ENCODE measurements at places on chromosomes 3 and 15.

- no peak for DNase-seq
These were observed 106.7 kb downstream of the ZNF621 start for GRCh38 chr3:40631341-40631995.

DNA sequence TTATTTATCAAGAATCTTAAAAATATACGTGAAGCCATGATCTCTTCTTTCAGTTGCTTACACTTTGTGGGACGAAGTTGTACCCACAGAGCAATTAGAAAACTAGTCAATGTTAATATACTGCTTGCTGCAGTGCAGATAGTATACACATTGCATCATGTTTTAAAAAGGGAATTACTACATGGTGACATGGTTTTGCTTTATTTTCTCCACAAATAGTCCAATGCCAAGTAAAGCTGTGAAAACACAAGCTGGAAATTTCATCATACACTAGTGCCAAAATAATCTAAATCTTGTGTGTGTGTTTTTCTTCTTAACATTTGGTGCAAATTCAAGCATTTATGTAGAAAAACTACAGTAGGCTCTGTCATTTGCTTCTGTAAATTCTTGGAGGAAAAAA, 233.0 kb downstream of the EPHA3 start:
- no peak for DNase-seq

DNA sequence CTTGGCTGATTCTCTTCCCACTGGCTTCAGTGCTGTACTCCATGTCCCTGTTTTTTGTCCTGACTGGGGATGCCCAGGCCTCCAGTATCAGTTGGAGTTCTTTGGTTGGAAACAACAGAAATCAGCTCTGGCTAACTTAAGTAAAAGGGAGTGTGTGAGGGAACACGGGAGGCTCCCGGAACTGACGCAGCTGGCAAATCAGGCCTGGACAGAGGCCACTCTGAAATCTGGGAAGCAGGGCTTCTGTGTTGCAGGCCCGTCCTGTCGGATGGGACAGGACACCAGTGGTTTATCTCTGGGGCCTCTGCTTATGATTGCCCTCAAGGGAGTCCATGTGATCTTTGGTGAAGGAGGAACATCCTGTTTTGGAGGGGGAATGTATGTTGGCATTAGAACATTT, 124.3 kb downstream of the CHCHD6 start:
- no peak for DNase-seq

GRCh38 chr3:33887478-33887877, 89.0 kb downstream of the PDCD6IP start:
- DNase-seq: no peak

DNA sequence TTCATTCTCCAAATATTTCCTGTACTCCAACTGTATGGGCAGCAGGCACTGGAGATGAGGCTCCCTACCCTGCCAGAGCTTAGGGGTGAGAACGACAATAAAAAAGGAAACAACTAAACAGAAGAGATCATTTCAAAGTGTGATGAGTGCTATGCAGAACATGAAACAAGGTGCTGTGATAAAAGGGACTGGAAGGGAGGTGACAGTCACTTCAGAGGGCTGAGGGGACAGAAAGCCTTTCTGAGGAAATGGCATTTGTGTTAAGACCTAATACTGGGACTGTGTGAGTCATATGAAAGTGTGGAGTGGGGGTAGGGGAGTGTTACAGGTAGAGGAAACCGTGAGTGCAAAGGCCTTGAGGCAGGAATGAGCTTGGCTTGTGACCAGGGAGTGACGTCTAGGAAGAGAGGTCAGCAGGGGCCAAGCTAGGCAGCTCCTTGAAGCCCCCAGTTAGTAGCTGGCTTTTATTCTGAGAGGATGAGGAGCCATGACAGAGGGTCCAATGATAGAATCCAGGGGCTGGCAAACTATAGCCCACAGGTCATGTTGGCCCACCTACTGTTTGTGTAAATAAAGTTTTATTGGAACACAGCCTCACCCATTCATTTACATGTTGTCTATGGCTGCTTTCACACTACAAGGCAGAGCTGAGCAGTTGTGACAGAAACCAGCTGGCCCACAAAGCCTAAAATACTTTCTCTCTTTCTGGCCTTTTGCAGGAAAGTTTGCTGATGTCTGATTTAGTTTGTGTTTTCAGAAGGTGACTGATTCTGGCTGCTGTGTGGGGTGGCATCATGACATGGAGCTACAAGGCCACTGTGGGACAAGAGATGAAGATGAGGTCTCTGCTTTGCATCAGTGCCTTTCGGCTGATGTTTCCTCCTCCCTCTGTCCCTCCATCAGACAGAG, 56.6 kb downstream of the LSM3 start:
- DNase-seq: no peak

DNA sequence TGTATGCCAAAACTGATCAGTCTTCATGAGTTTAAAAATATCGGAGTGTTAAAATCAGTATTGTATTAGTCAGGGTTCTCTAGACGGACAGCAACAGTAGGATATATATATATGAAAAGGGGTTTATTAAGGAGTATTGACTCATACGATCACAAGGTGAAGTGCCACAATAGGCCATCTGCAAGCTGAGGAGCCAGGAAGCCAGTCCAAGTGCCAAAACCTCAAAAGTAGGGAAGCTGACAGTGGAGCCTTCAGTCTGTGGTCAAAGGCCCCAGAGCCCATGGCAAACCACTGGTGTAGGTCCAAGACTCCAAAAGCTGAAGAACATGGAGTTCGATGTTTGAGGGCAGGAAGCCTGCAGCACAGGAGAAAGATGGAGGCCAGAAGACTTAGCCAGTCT, 391.0 kb upstream of the CADM2 start:
- DNase-seq: no peak

DNA sequence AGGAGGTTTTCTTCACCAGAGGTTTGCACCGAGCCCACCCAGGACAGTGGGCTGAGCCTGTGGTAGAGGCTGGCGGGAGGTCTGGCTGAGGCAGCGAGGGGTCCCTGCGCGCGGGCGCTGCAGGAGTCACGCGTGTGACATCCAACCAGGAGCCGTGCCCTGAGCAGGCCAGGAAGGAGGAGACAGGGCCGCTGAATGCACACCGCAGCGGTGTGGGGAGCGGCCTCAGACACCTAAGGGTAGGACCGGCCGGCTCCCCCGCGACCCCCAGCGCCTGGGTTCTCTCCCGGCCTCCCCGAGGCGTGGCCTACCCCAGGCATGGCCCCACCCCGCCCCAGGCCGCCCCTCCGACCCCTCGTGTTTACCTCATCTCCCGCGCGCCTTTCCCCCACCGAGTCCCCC, 412 bp downstream of the SLC41A3 start:
- DNase-seq: no peak

DNA sequence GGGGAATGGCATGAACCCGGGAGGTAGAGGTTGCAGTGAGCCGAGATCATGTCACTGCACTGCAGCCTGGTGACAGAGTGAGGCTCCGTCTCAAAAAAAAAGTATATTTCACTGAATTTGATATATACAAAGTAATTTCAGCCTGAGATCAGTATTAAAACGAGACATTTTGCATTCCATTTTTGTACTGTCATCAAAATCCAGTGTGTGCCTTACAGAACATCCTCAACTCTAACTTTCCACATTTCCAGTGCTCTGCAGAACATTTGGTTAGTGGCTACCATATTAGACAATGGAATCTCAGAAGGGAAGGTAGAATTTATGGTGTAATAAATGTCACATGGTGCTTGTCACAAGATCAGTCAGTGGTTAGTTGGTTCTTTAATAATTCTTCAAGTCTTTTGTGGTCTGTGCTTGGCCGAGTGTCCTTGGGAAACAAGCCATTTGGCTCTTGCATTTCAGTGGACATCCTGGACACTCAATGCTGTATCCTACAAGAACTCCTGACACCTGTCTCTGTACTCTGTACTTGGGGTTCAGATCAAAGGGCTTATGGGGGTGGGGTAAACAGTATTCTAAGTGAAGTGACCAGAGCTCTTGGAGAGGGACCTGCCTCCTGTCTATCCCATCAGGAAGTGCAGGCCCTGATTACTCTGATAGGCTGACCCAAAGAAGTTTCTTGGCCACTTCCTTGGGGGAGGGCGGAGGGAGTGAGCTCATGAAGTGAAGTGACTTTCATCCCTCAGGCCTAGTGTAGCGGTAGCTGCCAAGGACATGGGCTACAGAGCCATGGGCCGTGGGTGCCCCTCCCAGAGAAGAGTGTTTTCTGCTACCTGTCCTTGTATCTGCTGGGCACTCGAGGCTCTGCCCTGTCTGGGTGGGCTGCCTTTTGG, 3.7 kb downstream of the ACVR2B start:
- no peak for DNase-seq

GRCh38 chr15:45921376-45921775, 286.5 kb downstream of the SQOR start:
- no peak for DNase-seq

DNA sequence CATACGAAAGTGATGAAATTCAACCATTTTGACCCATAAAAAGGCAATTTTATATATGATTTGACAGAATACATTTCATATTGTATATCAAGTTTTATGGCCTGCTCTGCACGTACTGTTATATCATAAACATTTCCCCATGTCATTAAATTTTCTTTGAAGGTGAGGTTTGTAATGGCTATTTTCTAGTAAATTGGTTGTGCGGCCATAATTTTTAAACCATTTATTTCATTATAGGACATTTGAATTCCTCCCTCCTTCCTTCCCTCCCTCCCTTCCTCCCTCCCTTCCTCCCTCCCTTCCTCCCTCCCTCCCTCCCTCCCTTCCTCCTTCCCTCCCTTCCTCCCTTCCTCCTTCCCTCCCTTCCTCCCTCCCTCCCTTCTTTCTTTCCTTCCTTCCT, 87.4 kb upstream of the AGBL1 start:
- no peak for DNase-seq

- no peak for DNase-seq
These were observed 183.7 kb upstream of the LMCD1 start for GRCh38 chr3:8317661-8318649.
